ENCODE measurements at places on chromosomes 12 and 14.

- no peak for DNase-seq
Measured at GRCh38 chr14:52922656-52923055, 28.2 kb downstream of the FERMT2 start.

DNA sequence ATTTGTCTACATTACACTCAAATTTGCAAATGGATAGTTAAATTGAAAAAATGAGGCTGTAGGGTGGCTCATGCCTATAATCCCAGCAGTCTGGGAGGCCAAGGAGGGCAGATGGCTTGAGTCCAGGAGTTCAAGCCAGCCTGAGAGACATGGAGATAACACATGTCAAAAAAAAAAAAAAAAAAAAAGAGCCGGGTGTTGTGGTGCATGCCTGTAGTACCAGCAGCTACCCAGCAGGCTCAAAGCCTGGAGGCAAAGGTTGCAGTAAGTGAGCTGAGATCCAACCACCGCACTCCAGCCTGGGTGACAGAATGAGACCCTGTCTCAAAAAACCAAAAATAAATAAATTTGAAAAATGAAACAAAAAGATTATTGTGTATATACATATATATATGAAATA lies 119.9 kb upstream of the MGAT4C start:
- DNase-seq: no peak

GRCh38 chr12:62774794-62775193 lies 160.2 kb downstream of the PPM1H start:
- no peak for DNase-seq

DNA sequence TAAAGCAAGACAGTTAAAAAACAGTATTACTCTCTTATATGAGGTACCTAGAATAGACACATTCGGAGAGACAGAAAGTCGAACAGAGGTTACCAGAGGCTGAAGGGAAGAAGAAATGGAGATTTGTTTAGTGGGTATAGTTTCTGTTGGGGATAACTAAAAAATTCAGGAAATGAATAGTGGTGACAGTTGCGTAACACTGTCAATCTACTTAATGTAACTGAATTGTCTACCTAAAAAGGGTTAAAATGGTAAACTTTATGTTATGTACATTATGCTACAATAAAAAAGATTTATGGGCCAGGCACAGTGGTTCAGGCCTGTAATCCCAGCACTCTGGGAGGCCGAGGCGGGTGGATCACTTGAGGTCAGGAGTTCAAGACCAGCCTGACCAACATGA lies 30.6 kb upstream of the SLC6A13 start:
- DNase-seq: no peak

GRCh38 chr12:166425-167075 lies 47.4 kb downstream of the SLC6A12 start:
- no peak for DNase-seq

DNA sequence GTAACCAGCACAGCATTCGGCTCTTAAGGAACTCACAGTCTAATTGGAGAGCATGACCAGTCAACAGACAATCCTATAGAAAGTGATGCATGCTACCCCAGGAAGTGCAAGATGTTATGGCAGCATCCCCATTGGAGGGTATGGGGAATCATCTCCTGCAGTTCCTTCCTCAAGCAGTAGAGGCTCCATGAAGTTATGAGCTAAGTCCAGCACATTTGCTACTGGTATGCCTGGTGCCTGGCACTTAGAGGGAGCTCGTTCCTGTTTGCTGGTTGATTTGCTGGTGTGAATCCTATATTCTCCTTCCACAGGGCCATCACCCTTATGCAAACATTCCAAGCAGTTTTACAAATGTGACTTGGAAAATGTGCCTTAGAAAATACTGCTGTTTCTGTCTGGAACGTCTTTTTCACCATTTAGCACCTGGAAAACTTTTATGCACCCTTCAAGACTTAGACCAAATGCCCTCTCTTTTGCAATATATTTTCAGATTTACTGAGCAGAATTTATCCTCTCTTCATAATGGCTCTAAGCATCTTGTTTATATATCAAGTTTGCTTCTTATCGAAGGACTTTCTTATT lies 136.1 kb upstream of the WSCD2 start:
- peak; percentile 44 for DNase-seq

- DNase-seq: no peak
Measured at GRCh38 chr14:92380131-92380530, 57.2 kb downstream of the SLC24A4 start.

DNA sequence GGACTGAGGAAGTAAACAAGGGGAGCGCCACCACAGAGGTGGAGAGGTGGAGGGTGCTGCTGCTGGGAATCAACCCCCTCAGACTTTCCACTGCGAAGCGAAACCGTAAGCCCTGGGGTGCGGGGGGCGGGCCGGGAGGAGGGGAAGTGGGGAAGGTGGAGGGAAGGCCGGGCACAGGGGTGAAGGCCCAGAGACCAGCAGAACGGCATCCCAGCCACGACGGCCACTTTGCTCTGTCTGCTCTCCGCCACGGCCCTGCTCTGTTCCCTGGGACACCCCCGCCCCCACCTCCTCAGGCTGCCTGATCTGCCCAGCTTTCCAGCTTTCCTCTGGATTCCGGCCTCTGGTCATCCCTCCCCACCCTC lies at the start of gene LAG3:
TSS of gene LAG3 (plus strand) at position 190 of the 365 bp plus-strand sequence. CDS start 333 bp downstream, outside the sequence.
- no peak for DNase-seq

Data from nephron progenitor cell (in vitro differentiated cells).